ENCODE measurements at places on chromosomes 16 and 17. TPM values are rescaled to one million over a fixed set of nuclear protein-coding genes. Genes with fewer than 3 reads are reported as not detected.

KRT40 gene
- not detected for total RNA-seq

NUPR1 gene
- total RNA-seq: not detected

C16orf74 gene
- 0.25 TPM for total RNA-seq

PRCD gene
- total RNA-seq: not detected

SDK2 gene
- 0.27 TPM for total RNA-seq

CETP gene
- total RNA-seq: 0.14 TPM

FBXO39 gene
- total RNA-seq: 0.27 TPM

KRTAP1-1 gene
- not detected for total RNA-seq

HSBP1 gene
- 80.7 TPM for total RNA-seq

TMEM238L gene
- total RNA-seq: not detected

FOXN1 gene
- not detected for total RNA-seq

CACNA1H gene
- total RNA-seq: 0.98 TPM

POLDIP2 gene
- 98.4 TPM for total RNA-seq

CCL7 gene
- total RNA-seq: not detected

TOM1L1 gene
- 2.0 TPM for total RNA-seq

SLC13A2 gene
- total RNA-seq: not detected
